Hippocampal formation (tissue), 2 donors: ENCODE measurements at places on chromosomes 2 and 18.

DNA sequence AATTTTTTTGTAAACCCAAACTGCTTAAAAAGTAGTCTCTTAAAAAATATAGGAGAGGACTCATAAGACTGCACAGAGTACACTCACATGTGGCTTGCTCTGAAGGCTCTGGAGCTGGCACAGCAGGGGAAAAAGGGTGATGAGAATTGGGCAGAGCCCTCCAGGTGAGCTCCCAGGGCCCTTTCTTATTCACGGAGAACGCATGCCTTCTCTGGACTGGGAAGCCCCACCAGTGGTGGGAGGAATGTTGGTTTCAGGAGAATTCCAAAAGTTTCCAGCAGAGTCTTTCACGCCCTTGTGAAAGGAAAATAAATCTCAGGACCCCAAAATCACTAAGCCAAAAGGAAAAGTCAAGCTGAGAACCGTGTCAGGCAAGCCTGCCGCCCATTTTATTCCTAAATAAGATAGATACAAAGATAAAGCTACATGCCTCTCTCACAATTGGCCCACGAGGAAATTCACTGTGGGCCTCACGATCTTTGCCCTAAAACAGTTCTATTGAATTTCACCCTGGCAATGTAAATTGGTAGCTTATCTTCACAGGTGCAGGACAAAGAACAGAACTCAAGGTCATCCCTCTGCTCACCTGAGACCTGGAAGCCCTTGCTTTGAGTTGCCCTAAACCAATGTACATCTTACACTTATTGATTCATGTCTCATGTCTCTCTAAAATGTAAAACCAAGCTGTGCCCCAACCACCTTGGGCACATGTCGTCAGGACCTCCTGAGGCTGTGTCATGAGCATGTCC is 15.5 kb upstream of the MC5R start:
- DNase-seq, result no peak

- DNase-seq, result no peak
These were observed 32.9 kb downstream of the SP140 start for GRCh38 chr2:230258483-230258882.

DNA sequence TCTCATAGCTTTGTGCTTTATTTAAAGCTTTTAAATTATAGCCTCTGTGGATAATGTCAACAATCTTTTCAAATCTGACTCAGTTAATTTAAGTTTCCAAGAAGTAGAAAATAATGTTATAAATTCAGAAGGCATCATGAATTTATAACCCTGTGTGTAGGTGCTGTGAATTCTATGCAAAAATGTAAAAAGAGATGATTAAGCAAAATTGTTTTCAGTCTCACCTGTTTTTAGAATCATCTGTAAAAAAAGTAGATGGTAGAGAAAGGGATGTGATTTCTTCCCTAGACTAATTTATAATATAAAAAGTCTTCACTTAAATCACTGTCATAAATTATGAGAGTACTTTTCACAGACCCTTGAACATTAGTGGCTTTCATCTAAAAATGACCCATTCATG is 85.6 kb upstream of the NOSTRIN start:
- DNase-seq, result no peak

- DNase-seq, result no peak
These were observed 173.7 kb downstream of the HNMT start for GRCh38 chr2:138137949-138138348.

DNA sequence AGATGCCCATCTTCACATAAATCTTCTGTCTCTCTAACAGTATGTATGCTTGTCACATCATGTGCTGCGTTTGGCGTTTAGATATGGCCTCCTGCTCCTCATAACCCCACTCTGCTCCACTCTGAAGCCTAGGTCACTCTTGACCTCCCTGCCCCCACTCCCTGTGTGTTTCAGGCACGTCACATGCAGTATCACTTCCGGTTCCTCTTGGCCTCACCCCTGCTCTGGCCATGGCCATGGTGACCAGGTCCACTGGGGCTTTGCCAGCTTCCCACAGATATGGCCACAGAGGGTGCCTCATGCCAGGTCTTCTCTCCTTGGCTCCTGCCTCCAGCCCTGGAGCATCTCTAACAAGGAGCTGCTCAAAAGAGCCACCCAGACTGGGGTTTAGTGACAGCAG is 160.0 kb downstream of the RNF152 start:
- DNase-seq, result no peak

DNA sequence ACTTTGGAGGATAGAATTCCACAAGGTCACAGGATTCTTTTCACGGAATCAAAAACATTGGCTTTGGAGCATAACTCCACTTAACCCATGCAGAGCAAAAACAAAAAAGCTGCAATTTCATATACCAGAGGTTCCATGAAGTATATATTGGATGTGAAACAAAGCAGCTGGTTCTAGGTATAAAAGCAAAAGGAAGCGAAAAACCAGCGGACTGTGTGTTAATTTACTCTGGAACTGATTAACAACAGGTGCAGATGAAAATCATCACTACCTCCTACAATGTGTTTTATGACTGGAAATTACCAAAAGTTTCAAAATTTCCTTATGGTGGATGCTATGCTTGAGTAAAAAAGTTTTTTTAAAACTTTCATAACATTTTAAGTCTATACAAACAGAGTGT is 54.4 kb upstream of the LINC00305 start:
- DNase-seq, result no peak

GRCh38 chr2:158543957-158544356 is 87.2 kb downstream of the PKP4 start:
- DNase-seq, result no peak
